ENCODE measurements at places on chromosomes 12 and 14.
A peak's percentile ranks its signal among the peaks of the same experiment; 100 is the strongest.

GRCh38 chr12:117027251-117028086 lies 71.7 kb downstream of the TESC start:
- no peaks in the 10 kb centered on the region for H3K27me3 ChIP-seq
- no peak overlapping the region for H3K4me3 ChIP-seq
- peaks cover 6% of the 10 kb centered on the region for H3K4me1 ChIP-seq
- H3K36me3 ChIP-seq, result peaks cover 4% of the 10 kb centered on the region
- no peak for DNase-seq

DNA sequence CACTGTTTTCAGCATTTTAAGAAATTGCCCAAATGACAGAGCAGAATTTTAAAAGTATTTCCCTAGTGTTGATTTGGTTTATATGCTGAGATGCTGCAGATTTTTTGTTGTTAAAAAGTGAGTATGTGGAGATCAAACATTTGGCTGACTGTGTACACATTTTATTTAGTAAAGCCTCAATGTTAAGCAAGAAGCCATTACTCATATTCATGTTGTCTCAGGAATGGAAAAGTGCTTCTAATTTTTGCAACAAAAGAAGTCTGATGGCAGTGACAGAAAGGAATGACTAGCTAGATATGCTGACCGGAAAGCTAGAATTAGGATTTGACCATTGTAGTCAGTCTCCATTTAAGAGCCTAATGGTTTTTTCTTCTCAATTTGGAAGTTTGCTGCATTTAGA lies 22.5 kb downstream of the SLC38A6 start:
- H3K36me3 ChIP-seq, result no peaks in the 10 kb centered on the region
- H3K4me3 ChIP-seq, result no peak overlapping the region
- H3K27ac ChIP-seq, result no peak overlapping the region
- H3K4me1 ChIP-seq, result no peaks in the 10 kb centered on the region
- no peak for DNase-seq
- H3K27me3 ChIP-seq, result no peaks in the 10 kb centered on the region

- no peaks in the 10 kb centered on the region for H3K4me1 ChIP-seq
- no peak overlapping the region for H3K4me3 ChIP-seq
- no peak for DNase-seq
These were observed 27.0 kb downstream of the ZCRB1 start for GRCh38 chr12:42298887-42299286.

- no peak overlapping the region for H3K4me3 ChIP-seq
- DNase-seq, result no peak
- H3K4me1 ChIP-seq, result no peaks in the 10 kb centered on the region
- H3K36me3 ChIP-seq, result no peaks in the 10 kb centered on the region
- H3K27me3 ChIP-seq, result no peaks in the 10 kb centered on the region
These were observed 109.1 kb downstream of the DYRK2 start for GRCh38 chr12:67757651-67758050.

GRCh38 chr14:41873686-41874317 lies 267.1 kb downstream of the LRFN5 start:
- H3K27ac ChIP-seq, result no peak overlapping the region
- no peaks in the 10 kb centered on the region for H3K36me3 ChIP-seq
- no peaks in the 10 kb centered on the region for H3K4me1 ChIP-seq
- DNase-seq, result no peak
- H3K27me3 ChIP-seq, result no peaks in the 10 kb centered on the region
- no peak overlapping the region for H3K4me3 ChIP-seq

GRCh38 chr14:39107591-39107996 lies 4.6 kb upstream of the SEC23A start:
- DNase-seq, result no peak
- H3K4me1 ChIP-seq, result no peaks in the 10 kb centered on the region
- H3K27me3 ChIP-seq, result no peaks in the 10 kb centered on the region
- no peak overlapping the region for H3K27ac ChIP-seq

DNA sequence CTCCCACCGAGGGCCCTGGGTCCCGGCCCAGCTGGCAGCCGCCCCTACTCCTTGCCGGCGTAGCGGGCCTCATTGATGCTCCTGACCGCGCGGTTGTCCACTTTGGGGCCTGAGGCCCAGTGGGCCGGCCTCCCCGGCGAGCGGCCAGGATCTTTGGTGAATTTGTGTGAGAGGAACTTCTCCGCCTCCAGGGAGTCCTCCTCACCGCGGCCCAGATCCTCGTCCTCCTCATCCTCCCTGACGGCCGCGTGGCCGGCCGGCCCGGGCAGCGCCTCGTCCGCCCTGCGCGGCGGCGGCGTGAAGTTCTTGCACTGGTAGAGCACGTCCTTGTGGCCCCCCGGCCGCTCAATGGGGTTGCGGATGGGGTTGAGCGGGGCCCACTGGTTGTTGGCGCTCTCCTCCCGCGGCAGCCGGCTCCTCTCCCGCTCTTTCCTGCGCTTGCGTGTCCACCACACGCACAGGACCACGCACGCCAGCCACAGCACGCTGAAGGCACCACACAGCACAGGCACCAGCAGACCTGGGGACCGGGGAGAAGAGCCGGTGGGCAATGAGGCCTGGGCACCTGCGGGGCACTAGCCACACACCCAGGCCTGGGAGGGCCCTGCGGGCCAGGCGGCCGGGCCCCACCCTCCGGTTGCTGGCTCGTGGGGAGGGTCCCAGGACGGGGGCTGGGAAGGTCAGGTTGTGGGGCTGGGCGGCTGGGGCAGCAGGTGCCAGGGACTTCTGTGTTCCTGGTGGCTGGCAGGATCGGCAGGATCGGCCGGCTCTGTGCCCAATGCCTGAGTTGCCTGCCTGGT lies 25.7 kb downstream of the JAG2 start:
- no peaks in the 10 kb centered on the region for H3K4me1 ChIP-seq
- DNase-seq, result no peak
- no peaks in the 10 kb centered on the region for H3K36me3 ChIP-seq
- H3K27ac ChIP-seq, result no peak overlapping the region
- H3K27me3 ChIP-seq, result no peaks in the 10 kb centered on the region

GRCh38 chr14:46661728-46662127 lies 10.1 kb upstream of the RPL10L start:
- DNase-seq, result peak; percentile 9
- H3K27ac ChIP-seq, result no peak overlapping the region
- H3K4me3 ChIP-seq, result no peak overlapping the region
- no peaks in the 10 kb centered on the region for H3K4me1 ChIP-seq
- no peaks in the 10 kb centered on the region for H3K27me3 ChIP-seq

DNA sequence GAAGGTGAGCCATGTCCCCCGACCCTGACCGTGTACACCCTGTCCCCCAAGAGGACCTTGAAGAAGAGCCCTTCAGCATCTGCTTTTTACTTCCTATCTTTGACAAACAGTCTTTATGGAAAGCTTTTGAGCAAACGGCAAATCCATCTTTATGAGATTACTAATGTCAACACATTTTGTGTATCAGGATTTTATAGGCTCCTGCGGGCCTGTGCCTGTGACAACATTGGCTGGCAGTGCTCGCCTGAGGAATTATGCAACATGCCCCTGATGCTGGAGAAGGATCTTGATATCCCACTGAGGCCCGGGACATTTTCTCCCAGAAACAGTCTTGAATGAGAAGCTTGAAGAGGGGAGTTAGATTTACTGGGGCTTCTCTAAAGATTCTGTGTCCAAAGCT lies 416.5 kb downstream of the NRXN3 start:
- no peak overlapping the region for H3K4me3 ChIP-seq

- H3K27ac ChIP-seq, result no peak overlapping the region
- H3K27me3 ChIP-seq, result no peaks in the 10 kb centered on the region
- no peaks in the 10 kb centered on the region for H3K4me1 ChIP-seq
- no peaks in the 10 kb centered on the region for H3K36me3 ChIP-seq
These were observed 671.4 kb downstream of the GALC start for GRCh38 chr14:87321548-87321947.

DNA sequence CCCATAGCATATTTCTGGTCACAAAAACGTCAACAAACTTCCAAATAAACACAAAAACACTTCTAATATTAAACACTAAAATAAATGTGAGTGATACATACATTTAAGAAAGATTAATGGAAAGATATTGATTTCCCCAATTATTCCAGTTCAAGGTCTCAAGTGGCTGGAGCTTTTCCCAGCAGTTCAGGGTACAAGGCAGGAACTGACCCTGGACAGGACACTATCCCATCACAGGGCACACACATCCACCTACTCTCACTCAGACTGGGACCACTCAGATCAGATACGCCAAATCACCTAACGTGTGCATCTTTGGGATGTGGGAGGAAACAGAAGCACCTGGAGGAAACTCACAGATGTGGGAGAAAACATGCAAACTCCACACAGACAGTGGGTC lies 50.4 kb downstream of the GCH1 start:
- no peaks in the 10 kb centered on the region for H3K4me1 ChIP-seq
- no peak overlapping the region for H3K27ac ChIP-seq
- no peak overlapping the region for H3K4me3 ChIP-seq
- H3K36me3 ChIP-seq, result no peaks in the 10 kb centered on the region

GRCh38 chr12:74552201-74552600 lies 14.6 kb downstream of the ATXN7L3B start:
- H3K4me3 ChIP-seq, result no peak overlapping the region
- no peaks in the 10 kb centered on the region for H3K27me3 ChIP-seq
- H3K4me1 ChIP-seq, result 0 out of 2 replicates have a peak, but pooled peaks cover 3% of the 10 kb centered on the region

- H3K27ac ChIP-seq, result no peak overlapping the region
- H3K36me3 ChIP-seq, result no peaks in the 10 kb centered on the region
- DNase-seq, result no peak
- H3K4me3 ChIP-seq, result no peak overlapping the region
- H3K4me1 ChIP-seq, result 0 out of 2 replicates have a peak, but pooled peaks cover 5% of the 10 kb centered on the region
These were observed 16.2 kb downstream of the ZDHHC22 start for GRCh38 chr14:77125281-77125801.

- no peaks in the 10 kb centered on the region for H3K4me1 ChIP-seq
- no peaks in the 10 kb centered on the region for H3K27me3 ChIP-seq
- H3K27ac ChIP-seq, result no peak overlapping the region
- no peaks in the 10 kb centered on the region for H3K36me3 ChIP-seq
- no peak overlapping the region for H3K4me3 ChIP-seq
These were observed 305.6 kb downstream of the RAD51B start for GRCh38 chr14:68124979-68125731.

GRCh38 chr12:50082644-50083043 lies 2.5 kb upstream of the SMARCD1 start:
- DNase-seq, result peak; percentile 87
- H3K27me3 ChIP-seq, result no peaks in the 10 kb centered on the region
- peak overlapping the region; percentile 93 for H3K27ac ChIP-seq
- no peak overlapping the region for H3K4me3 ChIP-seq

DNA sequence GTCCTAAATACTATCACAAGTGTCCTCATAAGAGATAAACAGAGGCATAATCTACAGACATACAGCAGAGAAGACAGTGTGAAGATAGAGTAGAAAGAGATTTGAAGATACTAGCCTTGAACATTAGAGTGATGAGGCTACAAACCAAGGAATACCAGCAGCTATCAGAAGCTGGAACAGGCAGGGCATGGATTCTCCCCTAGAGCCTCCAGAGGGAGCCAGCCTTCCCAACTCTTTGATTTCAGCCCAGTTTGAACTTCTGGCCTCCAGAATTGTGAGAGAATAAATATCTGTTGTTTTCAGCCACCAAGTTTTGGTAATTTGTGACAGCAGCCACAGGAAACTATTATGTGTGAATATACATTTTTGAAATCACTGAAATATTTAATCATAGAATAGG lies 47.2 kb downstream of the CCDC91 start:
- H3K27ac ChIP-seq, result no peak overlapping the region
- no peaks in the 10 kb centered on the region for H3K27me3 ChIP-seq
- no peaks in the 10 kb centered on the region for H3K36me3 ChIP-seq
- no peak overlapping the region for H3K4me3 ChIP-seq
- no peaks in the 10 kb centered on the region for H3K4me1 ChIP-seq

- H3K4me1 ChIP-seq, result peaks cover 3% of the 10 kb centered on the region
- H3K36me3 ChIP-seq, result no peaks in the 10 kb centered on the region
- H3K4me3 ChIP-seq, result no peak overlapping the region
- no peak overlapping the region for H3K27ac ChIP-seq
- no peak for DNase-seq
These were observed 1400.9 kb upstream of the FLRT2 start for GRCh38 chr14:84129007-84129406.

- H3K27ac ChIP-seq, result no peak overlapping the region
- no peaks in the 10 kb centered on the region for H3K4me1 ChIP-seq
- H3K36me3 ChIP-seq, result no peaks in the 10 kb centered on the region
- H3K4me3 ChIP-seq, result no peak overlapping the region
- no peak for DNase-seq
These were observed 515.7 kb downstream of the VRK1 start for GRCh38 chr14:97312910-97313309.

- H3K4me1 ChIP-seq, result peaks cover 9% of the 10 kb centered on the region
- no peak overlapping the region for H3K4me3 ChIP-seq
- H3K27me3 ChIP-seq, result no peaks in the 10 kb centered on the region
- H3K27ac ChIP-seq, result no peak overlapping the region
These were observed 13.9 kb upstream of the PPP4R3A start for GRCh38 chr14:91523972-91524371.

- no peak overlapping the region for H3K4me3 ChIP-seq
- peak; percentile 69 for DNase-seq
- H3K4me1 ChIP-seq, result peaks cover 58% of the 10 kb centered on the region
- H3K27me3 ChIP-seq, result no peaks in the 10 kb centered on the region
- no peaks in the 10 kb centered on the region for H3K36me3 ChIP-seq
These were observed 152.8 kb upstream of the MAX start for GRCh38 chr14:65255029-65255545.

- 0 out of 2 replicates have a peak, but pooled peaks cover 3% of the 10 kb centered on the region for H3K4me1 ChIP-seq
- DNase-seq, result no peak
- H3K4me3 ChIP-seq, result no peak overlapping the region
- no peak overlapping the region for H3K27ac ChIP-seq
- H3K36me3 ChIP-seq, result no peaks in the 10 kb centered on the region
These were observed 92.9 kb downstream of the GCH1 start for GRCh38 chr14:54809767-54810166.

GRCh38 chr14:100775351-100775830 lies 48.7 kb downstream of the DLK1 start:
- H3K4me1 ChIP-seq, result no peaks in the 10 kb centered on the region
- H3K27ac ChIP-seq, result no peak overlapping the region
- no peak for DNase-seq
- no peaks in the 10 kb centered on the region for H3K36me3 ChIP-seq

DNA sequence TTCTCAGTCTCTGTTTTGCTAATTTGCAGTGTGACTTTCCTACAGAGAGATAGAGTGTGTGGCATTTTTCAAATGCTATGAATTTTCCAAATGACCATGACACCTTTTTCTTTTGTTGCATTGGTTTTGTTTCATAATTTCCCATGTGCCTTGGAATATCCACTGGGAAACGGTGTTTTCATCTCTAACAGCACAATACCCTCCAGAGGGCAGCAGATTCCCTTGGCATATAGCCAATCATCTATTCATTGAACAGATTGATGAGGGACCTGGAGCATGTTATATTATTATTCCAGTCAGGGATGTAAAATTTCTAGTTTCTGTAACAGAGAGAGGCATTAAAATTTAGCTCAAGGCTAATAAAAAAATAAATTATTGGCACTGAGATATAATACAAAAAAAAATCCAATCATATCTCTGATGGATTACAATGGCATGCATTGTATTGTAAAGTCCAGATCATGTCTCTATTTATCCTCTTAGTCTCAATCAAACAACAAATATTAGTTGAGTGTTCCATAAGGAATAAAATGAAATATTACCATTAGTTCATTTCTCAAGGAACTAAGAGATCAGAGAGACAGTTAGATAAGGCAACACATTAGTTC lies 29.6 kb upstream of the NTN4 start:
- no peaks in the 10 kb centered on the region for H3K27me3 ChIP-seq
- no peak for DNase-seq
- H3K27ac ChIP-seq, result no peak overlapping the region
- H3K36me3 ChIP-seq, result no peaks in the 10 kb centered on the region
- no peak overlapping the region for H3K4me3 ChIP-seq

Data from Caco-2 (cell line).